ENCODE measurements at places on chromosomes 4 and X.

- no peak for DNase-seq
Observed at GRCh38 chr4:183468210-183469095, 24.0 kb downstream of the CDKN2AIP start.

- no peak for DNase-seq
Observed at GRCh38 chr4:32631831-32632230, 1911.7 kb downstream of the PCDH7 start.

DNA sequence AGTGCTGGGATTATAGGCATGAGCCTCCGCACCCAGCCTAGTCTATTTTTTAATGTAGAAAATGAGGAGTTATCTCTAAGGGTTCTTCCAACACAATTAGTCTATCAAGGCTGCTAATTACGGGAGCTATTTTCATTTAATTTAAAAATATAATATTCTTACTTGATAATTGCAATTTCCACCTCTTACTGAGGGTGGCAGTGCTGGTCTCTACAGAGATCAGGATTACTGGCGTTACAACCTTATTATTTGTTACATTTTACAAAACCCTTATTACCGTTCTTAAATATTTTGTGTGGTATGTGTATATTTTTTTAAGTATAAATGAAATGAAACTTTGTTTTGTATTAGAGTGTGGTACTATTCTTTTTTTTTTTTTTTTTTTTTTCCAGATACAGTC, 17.6 kb upstream of the GK start:
- peak; percentile 28 for DNase-seq

- DNase-seq: no peak
Observed at GRCh38 chrX:477441-478012, 90.8 kb upstream of the PPP2R3B start.

- DNase-seq: no peak
Observed at GRCh38 chrX:96424007-96424406, 260.6 kb upstream of the DIAPH2 start.

DNA sequence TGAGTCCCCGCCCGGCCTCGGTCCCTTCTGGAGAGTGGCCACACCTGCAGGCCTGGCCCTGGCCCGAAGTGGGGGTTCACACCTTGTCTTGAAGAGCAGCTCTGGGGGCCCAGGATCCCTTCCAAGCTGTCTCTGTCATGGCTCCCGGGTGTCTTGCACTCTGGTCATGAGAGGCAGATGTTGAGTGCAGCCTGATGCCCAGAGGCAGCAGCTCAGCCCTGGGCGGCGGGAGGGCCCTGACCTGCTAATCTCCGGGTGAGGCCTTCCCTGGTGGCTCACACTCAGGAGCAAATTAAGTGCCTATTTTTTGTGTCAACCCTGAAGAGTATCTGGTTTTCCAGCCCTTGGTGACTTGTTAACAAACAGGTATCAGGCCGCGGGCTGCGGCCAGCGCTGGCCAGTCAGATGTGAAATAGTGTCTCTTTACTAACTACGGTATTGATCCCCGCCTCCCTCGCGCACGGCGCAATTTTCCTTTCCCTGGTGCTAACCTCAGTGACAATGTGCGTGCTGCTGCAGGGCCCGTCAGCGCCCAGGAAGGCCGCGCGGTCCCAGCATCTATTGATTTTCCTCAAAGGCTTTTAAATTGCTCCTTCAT, 24.2 kb downstream of the NKX1-1 start:
- DNase-seq: no peak
